ENCODE measurements at places on chromosomes 13 and 19.

DNA sequence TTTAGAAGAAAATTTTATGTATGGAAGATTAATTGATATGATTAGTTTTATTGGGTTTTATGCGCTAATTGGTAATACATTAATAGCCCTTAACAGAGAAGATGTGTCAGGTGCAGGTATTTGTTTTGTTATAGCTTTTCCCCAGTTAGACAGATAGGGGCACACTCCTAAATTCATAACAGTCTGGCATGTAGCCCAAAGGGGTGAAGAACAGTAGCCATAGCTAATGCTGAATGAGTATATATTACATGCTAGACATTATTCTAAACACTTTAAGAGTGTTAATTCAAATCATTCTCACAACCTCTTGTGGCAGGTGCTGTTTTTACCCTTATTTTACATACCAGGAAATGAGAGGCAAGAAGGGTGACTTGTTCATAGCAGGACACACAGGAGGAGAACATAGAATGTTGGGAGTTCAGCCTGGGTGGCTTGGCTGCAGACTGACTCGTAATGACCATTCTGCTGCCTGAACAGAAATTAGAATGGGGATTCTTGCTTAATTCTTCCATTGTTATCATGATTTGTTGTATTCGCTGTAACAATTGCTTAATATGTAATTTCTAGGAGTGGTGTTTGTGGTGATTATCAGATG, 20.1 kb downstream of the PCCA start:
- no peak for DNase-seq

DNA sequence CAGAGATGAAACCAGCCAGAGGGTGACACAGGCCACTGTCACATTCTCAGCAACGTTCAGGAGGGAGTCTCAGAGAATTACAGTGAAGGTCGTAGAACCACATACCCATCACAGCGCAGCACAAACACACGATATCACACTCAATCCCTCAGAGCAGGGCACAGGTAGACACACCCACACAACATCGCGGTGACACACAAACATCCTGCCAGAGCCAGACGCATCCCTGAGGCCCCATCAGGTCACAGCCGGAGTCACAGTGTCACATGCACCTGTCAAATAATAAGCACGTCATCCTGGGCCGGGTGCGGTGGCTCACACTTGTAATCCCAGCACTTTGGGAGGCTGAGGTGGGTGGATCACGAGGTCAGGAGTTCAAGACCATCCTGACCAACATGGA, 17.5 kb downstream of the ELAVL3 start:
- DNase-seq: peak; percentile 24

- peak; percentile 28 for DNase-seq
Measured at GRCh38 chr13:103734837-103735236, 668.6 kb upstream of the SLC10A2 start.

- no peak for DNase-seq
Measured at GRCh38 chr13:71374471-71375049, 492.4 kb downstream of the DACH1 start.

DNA sequence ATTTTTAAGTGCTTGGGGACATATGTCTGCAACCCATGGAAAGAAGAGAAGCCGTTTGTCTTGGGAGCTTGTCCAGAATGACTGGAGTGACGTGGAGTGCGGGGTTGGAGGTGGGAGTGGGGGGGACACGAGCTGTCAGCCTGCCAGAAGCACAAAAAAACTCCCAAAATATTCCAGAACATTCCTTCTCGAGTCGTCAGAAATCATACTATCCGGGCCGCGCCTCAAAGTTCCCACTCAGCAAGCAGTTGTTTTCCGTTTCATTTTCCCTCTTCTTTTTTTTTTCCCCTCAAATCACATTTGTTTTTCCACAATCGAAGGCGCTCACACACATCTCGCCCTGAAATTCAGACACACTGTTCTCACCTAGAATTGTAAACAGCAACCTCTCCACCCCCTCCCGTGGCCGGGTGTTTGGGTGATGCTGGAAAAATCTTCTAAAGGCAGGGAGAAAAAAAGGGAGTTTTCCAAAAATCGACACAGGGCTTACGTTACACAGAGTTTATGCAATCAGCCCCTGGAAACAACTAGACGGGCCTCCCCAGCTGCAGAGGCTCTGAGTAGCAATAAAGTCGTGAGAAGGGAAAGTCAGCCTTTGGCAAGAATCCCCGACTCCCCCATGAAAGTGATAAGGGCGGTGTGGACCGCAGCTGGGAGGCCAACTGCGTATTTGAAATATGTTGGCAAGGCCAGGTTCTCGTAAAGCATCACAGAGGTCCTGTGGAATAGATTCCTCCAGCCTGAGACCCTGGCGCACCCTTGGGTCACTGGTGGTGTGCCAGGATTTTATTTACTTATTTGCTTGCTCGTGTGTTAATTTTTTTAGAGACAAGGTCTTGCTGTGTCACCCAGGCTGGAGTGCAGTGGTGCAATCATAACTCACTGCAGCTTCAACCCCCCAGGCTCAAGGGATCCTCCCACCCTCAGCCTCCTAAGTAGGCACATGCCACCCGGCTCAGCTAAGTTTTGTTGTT, 31.2 kb upstream of the KLF2 start:
- DNase-seq: no peak
